Naive B cell (primary cell): ENCODE measurements at places on chromosomes 13 and 19.

- no peak for DNase-seq
Observed at GRCh38 chr13:26619358-26619757, 61.9 kb downstream of the WASF3 start.

- peak; percentile 68 for DNase-seq
Observed at GRCh38 chr19:17405250-17406045, at the start of gene BST2. TSS of gene BST2 (minus strand) at chr19:17405630. CDS start at chr19:17405575, 55 bp downstream.

DNA sequence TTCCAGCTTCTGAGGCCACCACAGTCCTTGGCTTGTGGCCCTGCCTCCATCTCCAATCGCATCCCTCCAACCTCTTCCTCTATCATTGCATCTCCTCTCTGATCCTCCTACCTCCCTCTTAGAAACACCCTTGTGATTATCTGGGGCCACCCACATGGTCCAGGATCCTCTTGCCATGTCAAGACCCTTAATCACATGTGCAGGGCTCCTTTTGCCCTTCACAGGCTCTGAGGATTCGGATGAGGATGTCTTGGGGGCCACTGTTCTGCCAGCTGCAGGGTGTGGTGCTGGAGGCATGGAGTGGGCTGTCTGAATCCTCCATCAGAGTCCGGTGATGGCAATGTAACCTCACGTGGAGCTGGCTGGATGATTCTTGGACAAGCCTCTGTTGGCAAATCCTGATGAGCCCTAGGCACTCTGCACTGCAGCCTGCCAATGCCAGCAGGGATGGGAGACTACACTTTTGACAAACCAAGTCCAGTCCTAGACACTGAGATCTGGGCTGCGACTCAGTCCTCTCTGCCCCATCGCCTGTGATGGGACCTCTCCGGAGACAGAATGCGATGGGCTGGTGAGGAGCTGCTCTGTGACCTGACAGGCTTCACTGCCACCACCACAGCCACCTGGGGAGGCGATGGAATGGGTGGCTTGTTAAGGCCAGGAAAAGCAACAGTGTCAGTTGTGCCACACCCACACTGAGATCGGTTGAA, 61.2 kb downstream of the CCDC70 start:
- no peak for DNase-seq

- DNase-seq, result no peak
Observed at GRCh38 chr13:32947411-32948276, 68.6 kb upstream of the KL start.

DNA sequence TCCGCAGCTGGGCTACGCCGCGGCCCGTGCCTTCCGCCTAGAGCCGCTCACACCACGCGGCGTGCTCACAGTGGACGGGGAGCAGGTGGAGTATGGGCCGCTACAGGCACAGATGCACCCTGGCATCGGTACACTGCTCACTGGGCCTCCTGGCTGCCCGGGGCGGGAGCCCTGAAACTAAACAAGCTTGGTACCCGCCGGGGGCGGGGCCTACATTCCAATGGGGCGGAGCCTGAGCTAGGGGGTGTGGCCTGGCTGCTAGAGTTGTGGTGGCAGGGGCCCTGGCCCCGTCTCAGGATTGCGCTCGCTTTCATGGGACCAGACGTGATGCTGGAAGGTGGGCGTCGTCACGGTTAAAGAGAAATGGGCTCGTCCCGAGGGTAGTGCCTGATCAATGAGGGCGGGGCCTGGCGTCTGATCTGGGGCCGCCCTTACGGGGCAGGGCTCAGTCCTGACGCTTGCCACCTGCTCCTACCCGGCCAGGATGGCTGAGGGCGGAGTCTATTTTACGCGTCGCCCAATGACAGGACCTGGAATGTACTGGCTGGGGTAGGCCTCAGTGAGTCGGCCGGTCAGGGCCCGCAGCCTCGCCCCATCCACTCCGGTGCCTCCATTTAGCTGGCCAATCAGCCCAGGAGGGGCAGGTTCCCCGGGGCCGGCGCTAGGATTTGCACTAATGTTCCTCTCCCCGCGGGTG, 7.4 kb downstream of the DBP start:
- no peak for DNase-seq

GRCh38 chr13:35136585-35136984, 194.5 kb downstream of the NBEA start:
- DNase-seq, result no peak

DNA sequence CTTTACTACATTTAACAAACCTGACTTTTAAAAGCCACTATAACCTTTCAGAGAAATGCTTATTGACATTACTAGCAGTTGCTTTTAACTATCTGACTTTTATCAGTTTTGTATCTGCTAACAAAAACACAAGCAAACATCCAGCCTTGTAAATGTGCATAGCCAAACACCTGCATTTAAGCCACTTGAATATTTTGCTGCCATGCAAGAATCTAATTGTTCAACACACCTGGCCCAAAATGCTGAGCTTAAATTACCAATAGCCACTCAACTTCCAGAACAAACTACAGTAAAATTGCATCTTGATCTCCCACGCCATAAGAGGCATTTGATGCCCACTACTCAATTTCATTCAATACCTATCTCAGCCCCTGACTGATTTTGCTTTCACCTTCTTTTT, 9.3 kb downstream of the ZIC5 start:
- no peak for DNase-seq
